Lower lobe of right lung (tissue), 2 donors: ENCODE measurements at places on chromosomes 3 and 15. TPM values are rescaled to one million over a fixed set of nuclear protein-coding genes. Genes with fewer than 3 reads are reported as not detected.
A peak's percentile ranks its signal among the peaks of the same experiment; 100 is the strongest.

- H3K4me3 ChIP-seq: no peak overlapping the region
- H3K27ac ChIP-seq: no peak overlapping the region
- H3K36me3 ChIP-seq: no peaks in the 10 kb centered on the region
- H3K27me3 ChIP-seq: no peaks in the 10 kb centered on the region
Measured at GRCh38 chr3:124227150-124227630, 235.3 kb upstream of the ROPN1 start.

DNA sequence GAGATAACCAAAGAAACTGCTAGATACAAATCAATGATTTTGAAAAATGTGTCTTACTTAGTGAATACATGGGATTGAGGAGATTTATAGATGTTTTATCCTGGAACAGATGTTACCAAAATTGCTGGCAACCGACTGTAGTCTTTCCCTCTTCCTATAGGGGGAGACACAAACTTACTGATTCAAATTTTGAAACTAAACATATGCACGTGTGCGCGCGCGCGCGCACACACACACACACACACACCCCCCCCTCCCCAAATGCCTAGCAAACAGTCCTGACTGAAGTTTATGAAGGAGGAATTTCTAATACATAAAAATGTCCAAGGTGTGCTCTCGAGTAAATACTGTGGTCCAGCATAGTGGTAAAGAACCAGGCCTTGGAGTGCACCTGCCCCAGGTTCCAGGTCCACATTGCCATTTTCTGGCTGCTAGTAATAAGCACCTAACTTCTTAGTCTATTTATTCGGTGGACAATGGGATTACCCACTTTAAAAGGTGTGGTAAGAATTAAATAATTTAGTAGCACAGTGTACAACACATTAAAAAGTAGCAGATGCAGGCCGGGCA lies 18.5 kb upstream of the C3orf62 start:
- peaks cover 32% of the 10 kb centered on the region for H3K4me1 ChIP-seq
- no peak overlapping the region for H3K27ac ChIP-seq
- DNase-seq: peak; percentile 49
- peaks cover 98% of the 10 kb centered on the region for H3K36me3 ChIP-seq
- no peak overlapping the region for H3K4me3 ChIP-seq
- H3K27me3 ChIP-seq: no peaks in the 10 kb centered on the region

- no peak overlapping the region for H3K27ac ChIP-seq
- DNase-seq: no peak
- no peaks in the 10 kb centered on the region for H3K4me1 ChIP-seq
- H3K36me3 ChIP-seq: no peaks in the 10 kb centered on the region
- no peak overlapping the region for H3K4me3 ChIP-seq
- H3K27me3 ChIP-seq: no peaks in the 10 kb centered on the region
Measured at GRCh38 chr3:85567071-85567676, 608.4 kb downstream of the CADM2 start.

DNA sequence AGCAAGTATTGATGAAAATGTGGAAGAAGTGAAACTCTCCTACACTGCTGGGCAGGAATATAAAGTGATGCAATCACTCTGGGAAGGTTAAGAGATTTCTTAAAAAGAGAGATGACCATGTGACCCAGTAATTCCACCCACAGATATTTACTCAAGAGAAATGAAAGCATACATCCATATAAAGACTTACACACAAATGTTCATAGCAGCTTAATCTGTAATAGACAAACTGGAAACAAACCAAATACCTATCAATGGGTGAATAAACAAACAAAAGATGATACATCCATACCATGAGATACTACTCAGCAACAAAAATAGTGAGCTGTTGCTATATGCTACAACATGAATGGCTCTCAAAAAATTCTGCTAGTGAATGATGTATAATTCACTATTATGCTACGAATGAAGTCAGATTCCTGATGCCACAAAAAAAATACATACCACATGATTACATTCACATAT lies 463.3 kb downstream of the MAGI1 start:
- no peak overlapping the region for H3K27ac ChIP-seq
- no peak overlapping the region for H3K4me3 ChIP-seq

GRCh38 chr15:62637950-62638619 lies 404.5 kb upstream of the TPM1 start:
- no peak overlapping the region for H3K27ac ChIP-seq
- H3K36me3 ChIP-seq: no peaks in the 10 kb centered on the region

Gene RBSN
- total RNA-seq: 29.7 TPM

GRCh38 chr3:129577925-129578786 lies 28.3 kb downstream of the PLXND1 start:
- H3K4me3 ChIP-seq: no peak overlapping the region
- peaks cover 39% of the 10 kb centered on the region for H3K4me1 ChIP-seq
- H3K36me3 ChIP-seq: peaks cover 92% of the 10 kb centered on the region
- DNase-seq: peak; percentile 74
- H3K27ac ChIP-seq: peak overlapping the region; percentile 85

GRCh38 chr3:105513042-105513441 lies 146.3 kb downstream of the ALCAM start:
- no peak for DNase-seq
- no peaks in the 10 kb centered on the region for H3K36me3 ChIP-seq
- H3K27me3 ChIP-seq: no peaks in the 10 kb centered on the region
- no peaks in the 10 kb centered on the region for H3K4me1 ChIP-seq

DNA sequence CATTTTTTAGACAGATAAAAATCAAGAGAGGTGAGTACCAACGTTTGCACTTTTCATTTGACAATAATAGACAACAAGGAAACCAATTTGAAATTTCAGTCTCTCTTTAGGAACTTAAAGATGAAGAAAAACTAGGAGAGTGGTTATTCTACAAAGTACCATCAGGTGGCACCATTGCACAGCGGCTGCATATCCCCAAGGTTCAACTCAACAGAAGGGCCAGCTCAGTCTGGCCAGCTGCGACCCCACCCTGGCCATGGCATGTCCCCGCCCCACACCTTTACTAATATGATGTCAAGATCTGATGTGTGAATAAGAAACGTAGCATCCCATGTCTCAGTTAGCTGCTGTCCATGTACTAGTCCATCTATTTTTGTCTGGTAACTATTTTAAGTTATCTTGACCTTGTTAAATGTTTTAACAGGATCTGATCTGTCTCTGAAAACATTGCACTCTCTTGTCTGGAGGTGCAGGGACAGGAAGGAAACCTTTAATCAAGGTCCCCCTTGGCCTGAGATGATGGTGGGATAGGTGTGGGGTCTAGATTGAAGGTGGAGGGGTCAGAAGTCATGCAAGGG lies 35.5 kb upstream of the CGNL1 start:
- H3K27me3 ChIP-seq: no peaks in the 10 kb centered on the region
- H3K27ac ChIP-seq: no peak overlapping the region
- DNase-seq: no peak
- H3K4me3 ChIP-seq: no peak overlapping the region
- no peaks in the 10 kb centered on the region for H3K36me3 ChIP-seq

- H3K4me1 ChIP-seq: peaks cover 10% of the 10 kb centered on the region
- H3K36me3 ChIP-seq: no peaks in the 10 kb centered on the region
- no peaks in the 10 kb centered on the region for H3K27me3 ChIP-seq
- H3K27ac ChIP-seq: no peak overlapping the region
- H3K4me3 ChIP-seq: no peak overlapping the region
Measured at GRCh38 chr15:64903326-64903950, 8.3 kb upstream of the ANKDD1A start.

GRCh38 chr3:13229273-13229949 lies 156.2 kb upstream of the IQSEC1 start:
- no peaks in the 10 kb centered on the region for H3K36me3 ChIP-seq
- no peak for DNase-seq
- peaks cover 2% of the 10 kb centered on the region for H3K4me1 ChIP-seq
- peaks cover 17% of the 10 kb centered on the region for H3K27me3 ChIP-seq
- no peak overlapping the region for H3K27ac ChIP-seq
- no peak overlapping the region for H3K4me3 ChIP-seq

DNA sequence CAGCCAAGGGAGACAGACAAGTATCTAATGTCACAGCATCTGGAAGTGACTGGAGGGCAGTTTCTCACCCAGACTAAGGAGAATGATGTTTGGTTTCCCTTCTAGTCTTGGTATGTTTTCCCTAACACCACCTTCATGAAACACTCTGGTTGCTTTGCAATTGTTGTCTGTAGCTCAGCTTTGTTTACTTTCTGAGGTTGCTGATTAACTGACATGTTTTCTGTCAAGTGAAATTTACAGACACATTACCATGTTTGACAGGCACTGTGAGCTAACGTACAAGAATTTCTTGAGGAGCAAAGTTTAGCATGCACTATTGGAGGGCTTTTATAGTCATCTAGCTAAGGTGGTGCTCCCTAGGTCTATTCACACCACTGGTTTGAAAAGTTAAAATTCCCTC lies 131.6 kb upstream of the NECTIN3 start:
- H3K4me1 ChIP-seq: no peaks in the 10 kb centered on the region
- H3K4me3 ChIP-seq: no peak overlapping the region
- no peak overlapping the region for H3K27ac ChIP-seq
- no peaks in the 10 kb centered on the region for H3K36me3 ChIP-seq

- DNase-seq: peak; percentile 89
- peaks cover 42% of the 10 kb centered on the region for H3K4me1 ChIP-seq
- H3K4me3 ChIP-seq: peak overlapping the region; percentile 34
- H3K27ac ChIP-seq: peak overlapping the region; percentile 79
- no peaks in the 10 kb centered on the region for H3K27me3 ChIP-seq
Measured at GRCh38 chr15:70474471-70475406, 288.6 kb downstream of the UACA start.

Gene IDH2
- total RNA-seq: 46.7 TPM

DNA sequence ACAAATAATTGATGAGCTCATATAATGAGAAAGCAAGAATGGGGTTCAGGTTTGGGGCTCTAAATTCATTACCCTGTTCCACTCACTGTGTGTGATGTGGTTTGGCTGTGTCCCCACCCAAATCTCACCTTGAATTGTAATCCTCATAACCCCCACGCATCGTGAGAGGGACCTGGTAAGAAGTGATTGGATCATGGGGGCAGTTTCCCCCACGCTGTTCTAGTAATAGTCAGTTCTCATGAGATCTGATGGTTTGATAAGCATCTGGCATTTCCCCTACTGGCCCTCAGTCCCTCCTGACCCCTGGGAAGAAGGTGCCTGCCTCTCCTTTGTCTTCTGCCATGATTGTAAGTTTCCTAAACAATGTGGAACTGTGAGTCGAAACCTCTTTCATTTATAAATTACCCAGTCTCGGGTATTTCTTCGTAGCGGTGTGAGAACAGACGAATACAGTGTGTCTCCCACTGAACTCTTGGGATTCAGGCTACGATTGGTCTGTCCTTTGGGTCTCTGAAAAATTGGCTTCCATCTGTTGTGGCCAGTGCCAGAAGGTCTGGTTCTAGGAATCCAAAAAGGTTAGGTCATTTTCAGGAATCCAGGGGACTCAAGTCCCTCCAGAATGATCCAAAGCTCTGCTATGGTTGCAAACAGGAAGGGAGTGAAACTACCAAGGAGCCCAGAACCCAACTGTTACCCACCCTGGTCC lies 87.7 kb downstream of the XXYLT1 start:
- H3K4me1 ChIP-seq: peaks cover 66% of the 10 kb centered on the region
- H3K27me3 ChIP-seq: no peaks in the 10 kb centered on the region
- H3K36me3 ChIP-seq: no peaks in the 10 kb centered on the region
- H3K27ac ChIP-seq: no peak overlapping the region
- DNase-seq: no peak
- no peak overlapping the region for H3K4me3 ChIP-seq

DNA sequence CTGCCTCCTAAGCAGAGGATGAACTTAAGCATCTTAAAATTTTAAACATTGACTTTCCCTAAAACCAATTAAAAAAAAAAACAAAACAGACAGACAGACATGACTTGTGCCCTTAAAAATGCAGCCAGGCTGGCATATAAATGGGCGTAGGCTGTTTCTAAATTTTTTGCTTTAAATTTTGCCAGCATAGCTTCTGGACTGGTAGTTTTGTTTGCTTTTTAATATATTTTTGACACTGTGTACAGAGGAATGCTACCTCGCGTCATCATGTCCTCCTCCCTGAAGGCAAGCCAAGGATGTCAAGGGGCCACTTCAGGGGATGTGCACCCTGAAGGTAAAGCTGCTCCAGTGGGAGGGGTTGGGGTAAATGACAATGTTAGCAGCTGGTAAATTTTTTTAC lies 134.8 kb downstream of the PGPEP1L start:
- no peak overlapping the region for H3K4me3 ChIP-seq
- H3K27me3 ChIP-seq: no peaks in the 10 kb centered on the region
- no peak for DNase-seq
- no peaks in the 10 kb centered on the region for H3K36me3 ChIP-seq
- no peak overlapping the region for H3K27ac ChIP-seq
- peaks cover 46% of the 10 kb centered on the region for H3K4me1 ChIP-seq

- DNase-seq: no peak
- no peak overlapping the region for H3K4me3 ChIP-seq
- H3K4me1 ChIP-seq: no peaks in the 10 kb centered on the region
- H3K27ac ChIP-seq: no peak overlapping the region
Measured at GRCh38 chr3:165148876-165149441, 47.2 kb downstream of the SLITRK3 start.

DNA sequence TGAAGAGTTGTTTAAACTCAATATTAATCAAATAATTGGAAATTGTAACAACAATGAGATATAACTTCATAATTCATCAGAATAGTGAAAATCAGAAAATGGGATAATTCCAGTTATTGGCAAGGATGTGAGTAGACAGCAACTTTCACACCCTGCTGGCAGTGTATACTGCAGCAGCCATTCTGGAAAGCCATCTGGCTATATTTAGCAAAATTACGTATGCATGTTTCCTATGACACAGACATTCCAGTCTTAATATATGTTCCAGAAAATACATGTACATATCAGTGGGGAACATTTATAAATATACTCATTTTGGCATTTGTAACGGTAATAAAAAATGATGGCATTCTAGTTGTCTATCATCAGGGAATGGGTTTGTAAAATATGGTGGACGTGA lies 564.1 kb downstream of the GBE1 start:
- H3K27me3 ChIP-seq: no peaks in the 10 kb centered on the region
- no peaks in the 10 kb centered on the region for H3K4me1 ChIP-seq
- no peak overlapping the region for H3K27ac ChIP-seq

Gene ARL6IP5
- 138 TPM for total RNA-seq

Gene SCG3
- 0.18 TPM for total RNA-seq

DNA sequence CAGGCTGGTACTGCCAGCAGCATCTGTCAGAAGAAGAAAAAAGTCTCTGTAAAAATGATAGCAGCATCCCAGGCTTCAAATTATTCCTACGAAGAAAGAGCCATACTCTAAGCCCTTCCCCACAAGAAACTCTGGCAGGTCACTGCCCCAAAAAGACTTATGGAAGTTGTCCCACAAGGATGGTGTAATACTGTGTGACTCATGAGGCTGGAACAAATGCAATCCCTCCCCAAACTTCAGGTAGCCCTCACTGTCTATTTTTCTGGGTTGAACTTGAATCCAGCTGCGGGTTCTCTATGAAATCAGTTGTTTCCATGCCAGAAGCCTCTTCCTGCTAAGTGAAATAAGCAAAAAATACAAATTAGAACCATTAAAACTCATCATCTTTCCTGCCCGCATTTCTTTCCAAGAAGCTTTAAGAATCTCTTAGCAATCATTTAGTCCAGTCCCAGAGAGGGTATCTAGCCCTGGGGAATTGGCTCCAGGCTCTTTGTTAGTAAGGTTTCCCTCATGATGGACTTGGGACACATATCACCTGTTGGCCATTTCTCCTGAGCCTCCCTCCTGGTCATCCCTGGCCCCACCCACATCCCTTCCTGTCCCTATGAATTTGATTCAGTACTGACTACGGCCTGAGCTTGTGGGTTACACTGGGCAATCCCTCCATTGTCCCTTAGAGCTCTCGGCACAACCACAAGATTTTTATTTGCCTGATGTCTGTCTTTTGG lies 51.7 kb downstream of the FAM174B start:
- H3K27ac ChIP-seq: no peak overlapping the region
- no peaks in the 10 kb centered on the region for H3K27me3 ChIP-seq
- DNase-seq: no peak
- no peak overlapping the region for H3K4me3 ChIP-seq

Gene LSG1
- total RNA-seq: 40.9 TPM

Gene SCAMP5
- 1.9 TPM for total RNA-seq

Gene MOBP
- 0.18 TPM for total RNA-seq
